ENCODE measurements at places on chromosomes 2 and 18. TPM values are rescaled to one million over a fixed set of nuclear protein-coding genes. Genes with fewer than 3 reads are reported as not detected.

The COX5B gene
- 235 TPM for total RNA-seq

GRCh38 chr2:46806526-46806925, 109.1 kb downstream of the MCFD2 start:
- peak; percentile 63 for DNase-seq

The MOGAT1 gene
- total RNA-seq, result not detected

- DNase-seq, result peak; percentile 66
Observed at GRCh38 chr18:42192251-42193248, 237.5 kb downstream of the PIK3C3 start.

DNA sequence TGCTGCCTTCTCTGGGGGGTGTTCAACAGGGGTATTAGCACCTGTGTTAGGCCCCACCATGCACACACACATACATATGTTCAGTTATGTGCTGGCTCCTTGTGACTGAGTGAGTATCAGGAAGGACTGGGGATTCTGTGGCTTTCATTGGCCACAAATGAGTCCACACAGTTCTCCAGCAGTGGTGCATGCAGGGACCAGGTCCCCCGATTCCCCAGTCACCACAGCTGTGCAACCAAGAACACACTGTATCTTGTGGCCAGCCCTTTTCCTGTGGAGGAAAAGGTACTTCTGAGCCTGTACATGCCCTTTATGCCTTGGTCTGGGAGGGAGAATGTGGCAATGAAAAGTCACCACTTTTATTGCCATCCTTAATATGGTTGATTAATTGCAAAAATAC, 74.9 kb upstream of the KLF7 start:
- no peak for DNase-seq

The NCKAP5 gene
- total RNA-seq, result 3.3 TPM

DNA sequence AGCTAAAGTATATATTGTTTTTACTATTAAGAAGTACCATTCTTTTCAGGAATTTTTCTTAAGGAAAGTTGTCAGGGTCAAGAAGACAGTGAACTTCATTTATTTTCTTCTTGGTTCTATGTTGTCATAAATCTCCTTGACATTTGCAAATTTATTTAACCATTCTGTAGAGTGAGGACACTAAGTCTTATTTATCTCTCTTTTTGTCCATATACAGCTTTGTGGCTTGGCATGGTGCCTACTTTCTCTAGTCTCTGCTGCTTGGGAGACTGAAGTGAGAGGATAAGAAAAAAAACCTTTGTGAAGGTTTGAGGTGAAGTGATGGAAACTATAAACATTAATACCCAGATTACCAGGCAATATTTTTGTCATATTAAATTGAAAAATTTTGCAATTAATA, 1389.4 kb downstream of the SUCLG1 start:
- DNase-seq, result peak; percentile 13

GRCh38 chr2:167504061-167504460, 615.8 kb downstream of the XIRP2 start:
- no peak for DNase-seq

GRCh38 chr2:224630659-224631550, 45.7 kb upstream of the CUL3 start:
- DNase-seq, result no peak

- no peak for DNase-seq
Observed at GRCh38 chr2:187017438-187017837, 168.5 kb upstream of the ZSWIM2 start.

The TIMM21 gene
- total RNA-seq, result 45.2 TPM

The RBM45 gene
- total RNA-seq, result 13.8 TPM

The AOX1 gene
- 46.7 TPM for total RNA-seq

GRCh38 chr18:7064346-7064745, 53.3 kb downstream of the LAMA1 start:
- no peak for DNase-seq

The CFAP221 gene
- not detected for total RNA-seq

DNA sequence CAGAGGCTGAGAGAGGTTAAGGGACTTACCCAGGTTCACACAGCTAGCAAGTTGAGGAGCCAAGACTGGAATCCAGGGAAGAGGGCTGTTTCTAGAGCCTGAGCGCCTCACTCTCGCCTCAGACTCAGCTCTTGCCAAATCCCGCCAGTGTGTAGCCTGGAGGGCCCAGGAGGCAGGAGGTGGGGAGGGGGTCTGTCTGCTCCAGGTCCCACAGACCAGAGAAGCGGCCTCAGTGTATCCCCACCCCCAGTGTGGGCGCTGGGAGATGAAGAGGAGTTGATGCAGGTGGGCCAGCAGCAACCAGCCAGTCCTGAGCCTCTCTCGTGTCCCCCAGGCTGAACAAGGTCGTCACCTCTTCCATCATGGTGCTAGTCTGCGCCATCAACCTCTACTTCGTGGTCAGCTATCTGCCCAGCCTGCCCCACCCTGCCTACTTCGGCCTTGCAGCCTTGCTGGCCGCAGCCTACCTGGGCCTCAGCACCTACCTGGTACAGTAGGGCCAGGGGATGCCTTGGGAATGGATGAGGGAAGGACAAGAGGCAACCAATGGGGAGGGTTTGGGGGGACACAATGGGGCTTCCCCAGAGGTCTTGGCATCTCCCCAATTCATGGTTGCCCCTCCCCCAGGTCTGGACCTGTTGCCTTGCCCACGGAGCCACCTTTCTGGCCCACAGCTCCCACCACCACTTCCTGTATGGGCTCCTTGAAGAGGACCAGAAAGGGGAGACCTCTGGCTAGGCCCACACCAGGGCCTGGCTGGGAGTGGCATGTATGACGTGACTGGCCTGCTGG, 5.2 kb upstream of the CTDSP1 start:
- DNase-seq, result no peak

The ESPNL gene
- 0.77 TPM for total RNA-seq

DNA sequence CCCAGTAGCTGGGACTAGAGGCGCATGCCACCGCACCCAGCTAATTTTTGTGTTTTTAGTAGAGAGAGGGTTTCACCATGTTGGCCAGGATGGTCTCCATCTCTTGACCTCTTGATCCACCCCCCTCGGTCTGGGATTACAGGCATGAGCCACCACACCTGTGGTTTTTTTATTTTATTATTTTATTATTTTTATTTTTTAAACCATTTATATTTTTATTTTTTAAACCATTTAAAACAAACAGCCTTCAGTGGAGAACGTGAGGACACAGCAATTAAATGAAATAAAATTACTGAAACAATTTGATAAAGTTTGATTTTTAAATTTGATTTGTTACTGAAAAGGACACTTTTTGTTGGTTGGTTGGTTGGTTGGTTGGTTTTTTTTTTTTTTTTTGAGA, 181.0 kb downstream of the AGAP1 start:
- DNase-seq, result no peak

The FABP1 gene
- not detected for total RNA-seq

The TXNL1 gene
- 79.1 TPM for total RNA-seq

- DNase-seq, result no peak
Observed at GRCh38 chr2:54271843-54272627, 16.0 kb upstream of the TSPYL6 start.

DNA sequence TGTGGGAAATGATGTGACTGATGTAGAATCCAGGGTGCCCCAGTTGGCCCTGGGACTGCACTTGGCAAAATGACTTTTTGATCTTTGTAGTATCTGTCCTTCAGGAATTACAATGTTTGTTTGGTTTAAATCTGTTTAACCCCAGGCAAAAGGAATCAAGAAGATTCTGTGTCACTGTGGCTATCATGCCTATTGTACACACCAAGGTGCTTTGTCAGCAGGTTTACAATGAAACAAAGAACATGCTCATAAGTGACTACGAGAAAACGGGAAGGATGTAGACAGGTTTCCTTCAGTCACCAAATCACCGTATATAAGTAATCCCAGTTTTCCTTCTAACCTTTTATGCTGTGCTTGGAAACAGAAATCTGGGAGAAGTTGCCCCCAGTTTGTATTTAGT, 109.5 kb downstream of the RTN4 start:
- DNase-seq, result peak; percentile 51

- DNase-seq, result no peak
Observed at GRCh38 chr2:70627211-70627898, 73.7 kb upstream of the TGFA start.

GRCh38 chr2:107663632-107664031, 163.1 kb upstream of the RGPD4 start:
- no peak for DNase-seq

GRCh38 chr2:165648801-165649200, 145.2 kb downstream of the GALNT3 start:
- no peak for DNase-seq

The PRSS56 gene
- total RNA-seq, result not detected

Data from HFFc6 (cell line).